RWPE2 (cell line): ENCODE measurements at places on chromosomes 3 and 15.

- no peak for DNase-seq
These were observed 73.1 kb upstream of the SAMMSON start for GRCh38 chr3:69926385-69926784.

- DNase-seq, result no peak
These were observed 10.3 kb upstream of the ZBED2 start for GRCh38 chr3:111605493-111605892.

- DNase-seq, result no peak
These were observed 85.7 kb downstream of the ST6GAL1 start for GRCh38 chr3:187015903-187016638.

GRCh38 chr15:40782609-40783227 lies 12.9 kb downstream of the C15orf62 start:
- peak; percentile 93 for DNase-seq

GRCh38 chr3:14343338-14344112 lies 58.9 kb upstream of the SLC6A6 start:
- DNase-seq, result no peak

GRCh38 chr3:186974824-186975313 lies 44.5 kb downstream of the ST6GAL1 start:
- no peak for DNase-seq

DNA sequence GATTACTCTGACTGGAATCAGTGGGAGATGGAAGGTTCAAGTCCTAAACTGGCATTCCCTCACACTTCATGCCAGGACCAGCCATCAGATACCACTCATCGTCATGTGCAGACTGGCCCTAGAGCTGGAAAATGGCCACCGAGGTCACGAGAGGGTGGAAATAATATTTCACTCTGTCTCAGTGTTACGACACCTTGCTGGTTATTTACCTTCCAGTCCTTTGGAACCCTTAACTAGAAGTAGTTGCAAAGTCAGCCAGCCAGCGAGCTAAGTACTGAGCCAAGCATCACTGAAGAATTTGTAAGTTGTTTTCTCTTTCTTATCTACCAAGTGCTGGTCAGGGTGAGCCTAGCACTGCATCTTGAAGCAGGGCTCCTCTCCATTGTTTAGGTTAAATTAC lies 309.9 kb upstream of the RASGRP1 start:
- no peak for DNase-seq

DNA sequence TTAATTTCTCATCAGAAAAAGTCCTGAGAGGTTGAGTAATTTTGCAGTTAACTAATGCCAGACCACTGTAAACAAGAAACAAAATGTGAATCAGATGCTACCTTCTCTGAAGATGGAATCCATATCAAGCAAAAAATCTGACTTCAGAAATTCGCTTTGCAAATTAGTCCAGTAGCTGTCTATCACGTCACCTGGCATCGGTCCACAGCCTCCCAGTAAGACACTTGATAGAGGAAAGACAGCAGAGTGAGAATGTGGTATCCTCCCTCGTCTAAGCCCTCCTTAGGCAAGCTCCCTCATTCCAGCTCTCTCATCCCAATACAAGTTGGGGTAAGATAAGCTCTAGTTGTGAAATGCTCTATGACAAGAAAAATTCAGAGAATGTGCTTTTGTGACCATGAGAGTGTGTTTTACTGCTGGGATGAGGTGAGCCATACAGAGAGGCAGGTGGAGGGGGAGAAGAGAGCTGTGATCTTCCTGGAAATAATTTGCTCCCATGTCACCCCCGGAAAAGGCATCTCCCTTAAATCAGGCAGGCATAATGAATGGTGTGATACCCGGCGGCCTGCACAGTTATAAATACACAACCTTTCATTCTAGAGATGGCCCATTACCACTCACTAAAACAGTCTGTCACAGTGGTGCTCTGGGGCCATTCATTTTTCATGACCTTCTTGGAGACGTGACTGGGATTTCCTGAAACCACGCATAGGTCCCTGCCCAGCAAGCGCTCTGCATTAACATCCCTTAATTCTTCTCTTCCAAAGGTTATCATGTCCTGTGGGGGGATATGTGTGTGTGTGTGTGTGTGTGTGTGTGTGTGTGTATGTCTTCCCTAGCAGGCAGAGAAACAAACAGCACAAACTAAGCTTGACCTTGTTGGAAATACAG lies 602.0 kb upstream of the KCNMB2 start:
- no peak for DNase-seq

GRCh38 chr3:40170395-40170794 lies 139.1 kb upstream of the EIF1B start:
- DNase-seq, result no peak

- DNase-seq, result no peak
These were observed 140.1 kb downstream of the SMAD6 start for GRCh38 chr15:66841953-66842681.

DNA sequence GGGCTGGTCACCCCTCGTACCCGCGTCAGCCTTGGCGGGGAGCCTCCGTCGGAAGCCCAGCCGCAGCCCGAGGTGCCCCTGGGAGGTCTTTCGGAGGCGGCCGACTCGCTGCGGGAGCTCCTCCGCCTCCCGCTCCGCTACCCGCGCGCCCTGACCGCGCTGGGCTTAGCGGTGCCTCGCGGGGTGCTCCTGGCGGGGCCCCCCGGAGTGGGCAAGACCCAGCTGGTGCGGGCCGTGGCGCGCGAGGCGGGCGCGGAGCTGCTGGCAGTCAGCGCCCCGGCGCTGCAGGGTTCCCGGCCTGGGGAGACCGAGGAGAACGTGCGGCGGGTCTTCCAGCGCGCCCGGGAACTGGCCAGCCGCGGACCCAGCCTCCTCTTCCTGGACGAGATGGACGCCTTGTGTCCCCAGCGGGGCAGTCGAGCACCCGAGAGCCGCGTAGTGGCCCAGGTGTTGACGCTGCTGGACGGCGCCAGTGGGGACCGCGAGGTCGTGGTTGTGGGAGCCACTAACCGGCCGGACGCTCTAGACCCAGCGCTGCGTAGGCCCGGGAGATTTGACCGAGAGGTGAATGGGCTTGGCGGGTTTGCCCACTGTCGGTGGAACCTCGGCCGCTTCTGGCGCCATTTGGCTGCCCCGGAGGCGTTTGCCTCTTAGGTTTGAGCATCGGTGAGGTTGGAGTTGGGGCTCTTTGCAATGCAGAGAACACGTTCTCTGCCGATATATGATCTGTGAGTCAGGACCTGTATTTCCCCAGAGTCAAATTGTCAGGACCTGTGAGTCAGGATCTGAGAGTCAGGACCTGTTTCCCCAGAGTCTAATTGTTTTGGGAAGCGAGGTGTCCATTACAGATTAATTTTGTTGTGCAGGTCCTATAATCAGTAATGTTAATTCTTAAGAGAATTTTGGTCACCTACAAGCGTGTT lies 24.9 kb upstream of the GATM start:
- peak; percentile 81 for DNase-seq

GRCh38 chr3:159734681-159735080 lies 254.0 kb upstream of the IL12A start:
- no peak for DNase-seq

DNA sequence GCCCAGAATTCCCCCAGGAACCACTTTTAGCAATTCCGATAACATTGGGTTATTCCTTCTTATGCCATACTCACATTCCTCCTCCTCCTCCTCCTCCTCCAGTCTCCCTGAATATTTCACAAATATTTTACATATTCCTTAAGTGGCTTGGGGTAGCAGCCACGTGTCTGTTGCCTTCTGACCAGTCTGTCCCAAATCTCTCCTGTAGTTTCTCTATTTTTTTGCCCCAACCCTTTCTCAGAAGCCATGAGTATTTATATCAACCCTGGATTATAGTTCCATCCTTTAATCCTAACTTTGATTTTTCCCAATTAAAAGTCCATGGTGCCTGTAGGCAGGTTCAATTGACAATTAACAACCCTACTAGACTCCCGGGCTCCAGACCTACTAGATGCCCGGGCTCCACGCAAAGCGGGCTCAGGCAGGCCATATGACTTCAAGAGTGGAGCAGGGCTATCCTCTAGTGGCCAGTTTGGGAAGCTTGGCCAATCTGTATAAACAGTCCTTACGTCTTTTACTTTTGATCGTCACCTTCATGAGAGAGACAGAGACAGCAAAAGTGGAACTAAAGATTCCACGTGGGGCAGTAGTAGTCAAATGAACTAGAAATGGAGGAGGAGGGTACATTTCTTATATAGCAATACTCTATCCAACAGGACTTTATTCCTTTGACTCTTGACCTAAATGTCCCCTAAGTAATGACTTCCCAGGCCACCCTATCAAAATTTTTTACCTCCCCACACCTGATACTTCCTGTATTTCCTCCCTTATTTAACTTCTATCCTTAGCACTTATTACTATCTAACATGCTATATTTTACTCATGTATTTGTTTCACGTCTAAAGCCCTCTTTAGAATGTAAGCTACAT lies 69.7 kb downstream of the USF3 start:
- no peak for DNase-seq

DNA sequence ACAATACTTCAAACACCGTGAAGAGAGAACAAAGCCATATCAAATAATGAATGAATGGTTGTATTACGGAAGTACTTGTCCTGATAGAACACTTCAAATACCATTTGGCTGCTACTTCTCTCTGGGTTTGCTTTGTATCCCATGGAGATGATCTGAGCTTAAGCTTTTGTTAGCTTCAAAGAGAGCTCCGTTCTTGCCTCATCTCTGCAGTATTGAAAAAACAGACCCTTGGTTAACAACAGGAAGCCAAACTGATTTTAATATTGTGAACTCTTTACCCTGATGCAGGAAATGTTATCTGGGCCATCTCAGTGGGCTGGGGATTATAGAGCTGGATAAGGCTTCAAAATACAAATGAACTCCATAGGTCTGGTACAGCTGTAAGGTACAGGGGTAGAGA lies 101.0 kb downstream of the CHL1 start:
- no peak for DNase-seq

DNA sequence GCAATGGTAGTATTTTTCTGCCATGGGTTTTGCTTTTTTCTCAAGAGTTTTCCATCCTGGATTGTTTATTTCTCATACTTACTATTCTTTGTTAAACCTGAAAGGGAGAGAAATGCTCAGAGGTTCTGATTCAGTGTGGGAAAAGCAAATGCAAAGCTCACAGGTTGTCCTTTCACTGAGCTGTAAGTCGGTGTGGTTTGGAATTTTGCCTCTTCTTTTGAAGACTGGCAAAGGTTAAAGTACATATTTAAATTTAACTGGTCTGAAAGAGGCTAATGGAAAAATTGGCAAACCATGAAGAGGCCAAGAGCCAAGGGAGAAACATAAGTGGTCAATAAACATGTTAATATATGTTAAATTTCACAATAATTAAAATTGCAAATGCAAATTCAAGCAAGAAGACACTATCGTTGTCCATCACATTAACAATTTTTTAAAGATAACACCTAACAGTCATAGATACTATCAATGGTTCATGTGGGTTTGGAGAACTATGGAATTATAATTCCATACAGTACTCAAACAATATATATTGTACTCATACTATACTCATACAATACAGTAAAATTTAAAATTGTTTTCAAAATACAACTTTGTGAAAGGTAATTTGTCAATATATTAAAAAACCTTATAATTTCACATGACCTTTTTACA lies 246.8 kb upstream of the STT3B start:
- DNase-seq, result no peak

GRCh38 chr3:114506591-114507300 lies 212.9 kb downstream of the TIGIT start:
- no peak for DNase-seq

GRCh38 chr15:22780267-22780666 lies 6.2 kb upstream of the NIPA1 start:
- no peak for DNase-seq

DNA sequence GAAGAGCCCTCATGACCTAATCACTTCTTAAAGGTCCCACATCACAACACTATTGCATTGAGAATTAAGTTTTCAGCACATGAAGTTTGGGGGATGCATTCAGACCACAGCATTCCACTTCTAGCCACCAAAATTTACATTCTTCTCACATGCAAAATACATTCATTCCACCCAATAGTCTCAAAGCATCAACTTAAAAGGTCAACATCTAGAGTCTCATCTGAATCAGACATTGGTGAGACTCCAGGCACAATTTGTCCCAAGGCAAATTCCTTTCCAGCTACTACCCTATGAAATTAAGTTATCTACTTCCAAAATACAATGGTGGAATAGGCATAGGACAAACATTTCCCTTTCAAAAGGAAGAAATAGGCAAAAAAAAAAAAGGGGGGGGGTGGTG lies 64.9 kb downstream of the PLSCR2 start:
- no peak for DNase-seq

DNA sequence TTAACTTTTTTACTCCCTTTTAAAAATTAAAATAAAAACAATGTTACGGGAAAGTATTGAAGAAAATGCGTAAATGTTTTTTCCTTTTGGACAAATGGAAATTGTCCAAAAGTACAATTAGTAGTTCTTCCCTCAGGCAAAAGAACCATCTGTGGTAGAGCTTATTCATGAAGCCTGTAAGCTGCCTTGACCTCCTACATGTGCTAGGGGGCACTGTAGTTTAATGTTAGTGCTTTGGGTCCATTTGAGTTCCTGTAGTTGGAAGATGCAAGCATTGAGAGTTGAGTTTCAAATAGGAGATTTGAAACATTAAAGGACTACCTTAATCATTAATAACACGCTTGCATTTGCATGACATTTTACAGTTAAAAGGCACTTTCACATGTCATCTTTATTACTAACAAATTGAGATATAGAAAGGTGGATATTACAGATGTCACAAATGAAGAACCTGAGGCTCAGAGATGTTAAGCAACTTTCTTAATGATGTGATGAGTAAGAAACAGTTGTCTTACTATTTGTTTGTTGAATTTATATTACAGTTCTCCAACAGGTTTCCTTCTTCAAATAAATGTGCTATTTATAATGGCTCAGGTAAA lies 1.8 kb upstream of the ZNF385D start:
- DNase-seq, result no peak

DNA sequence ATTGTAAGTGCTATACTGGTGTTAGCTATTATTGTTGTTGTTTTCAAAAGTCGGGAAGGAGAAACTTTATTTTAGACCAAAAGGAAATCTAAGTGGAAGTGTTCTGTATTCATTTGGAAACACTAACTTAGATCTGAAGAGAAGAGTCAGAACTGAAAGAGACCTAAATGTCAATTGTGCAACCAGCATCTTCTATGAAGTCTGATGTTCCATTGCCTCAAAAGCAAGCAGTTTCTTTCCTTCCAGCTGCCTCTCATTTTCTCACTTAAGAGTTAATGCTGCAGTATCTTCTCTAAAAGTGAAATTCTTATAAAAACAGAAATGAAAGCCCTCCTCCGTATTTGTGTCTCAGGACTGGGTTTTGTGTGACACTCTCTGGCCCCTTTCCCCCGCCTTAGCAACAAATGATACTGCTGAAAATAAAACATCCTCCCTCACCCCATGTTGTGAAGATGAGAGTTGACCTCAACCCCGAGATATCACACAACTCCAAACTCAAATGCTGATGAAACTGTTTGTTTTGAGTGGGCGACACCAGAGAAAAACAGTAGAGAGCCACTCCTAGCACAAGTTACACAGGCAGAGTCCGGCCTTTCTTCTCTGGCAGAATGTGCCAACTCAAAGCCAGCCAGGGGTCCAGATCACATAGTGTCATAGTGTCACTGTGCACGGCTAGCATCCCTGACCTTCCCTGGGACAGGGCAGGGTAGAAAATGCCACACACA lies 48.9 kb downstream of the GLDN start:
- no peak for DNase-seq
